ENCODE measurements at places on chromosomes 12 and 14. TPM values are rescaled to one million over a fixed set of nuclear protein-coding genes. Genes with fewer than 3 reads are reported as not detected.

DNA sequence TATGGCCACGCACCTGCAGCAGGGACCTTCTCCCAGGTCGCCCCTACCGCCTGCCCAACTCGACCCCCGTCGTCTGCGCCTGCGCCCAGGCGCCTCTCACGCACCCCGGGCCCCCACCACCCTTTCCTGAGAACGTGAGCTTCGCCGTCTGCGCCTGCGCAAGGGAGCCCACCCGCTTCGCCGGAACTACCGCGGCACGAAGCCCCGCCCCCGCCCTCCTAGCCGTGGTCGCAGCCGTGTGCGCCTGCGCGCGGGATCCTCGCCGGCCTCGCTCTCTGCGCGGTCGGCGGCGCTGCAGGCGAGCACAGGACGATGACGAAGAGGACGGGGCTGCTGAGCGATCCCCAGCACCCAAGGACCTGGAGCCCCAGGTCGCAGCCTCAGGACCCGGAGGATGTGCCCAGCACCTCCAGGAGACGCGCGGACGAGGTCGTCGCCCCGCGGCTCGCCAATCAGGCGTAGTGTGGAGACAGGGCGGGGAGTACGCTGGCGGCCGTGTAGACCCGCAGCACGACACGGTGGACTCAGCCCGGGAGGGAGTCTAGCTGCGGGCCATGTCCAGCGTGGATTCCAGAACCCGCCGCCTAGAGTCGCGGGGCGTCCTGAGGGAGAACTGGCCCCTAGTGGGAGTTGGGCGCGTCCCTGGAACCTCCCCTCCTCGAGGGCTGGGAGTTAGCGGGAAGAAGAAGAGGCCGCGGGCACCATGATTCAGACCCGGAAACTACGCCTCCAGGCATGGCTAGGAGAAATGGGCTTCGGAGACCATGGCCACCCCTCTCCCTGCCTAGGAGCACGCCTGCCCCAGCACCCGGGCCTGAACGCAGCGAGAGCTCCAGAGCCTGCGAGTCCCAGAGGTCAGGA lies 1120.8 kb upstream of the TMEM132C start:
- H3K36me3 ChIP-seq = no peaks in the 10 kb centered on the region
- H3K27me3 ChIP-seq = peaks cover 7% of the 10 kb centered on the region
- no peaks in the 10 kb centered on the region for H3K4me1 ChIP-seq
- H3K4me3 ChIP-seq = peak overlapping the region; percentile 59

DNA sequence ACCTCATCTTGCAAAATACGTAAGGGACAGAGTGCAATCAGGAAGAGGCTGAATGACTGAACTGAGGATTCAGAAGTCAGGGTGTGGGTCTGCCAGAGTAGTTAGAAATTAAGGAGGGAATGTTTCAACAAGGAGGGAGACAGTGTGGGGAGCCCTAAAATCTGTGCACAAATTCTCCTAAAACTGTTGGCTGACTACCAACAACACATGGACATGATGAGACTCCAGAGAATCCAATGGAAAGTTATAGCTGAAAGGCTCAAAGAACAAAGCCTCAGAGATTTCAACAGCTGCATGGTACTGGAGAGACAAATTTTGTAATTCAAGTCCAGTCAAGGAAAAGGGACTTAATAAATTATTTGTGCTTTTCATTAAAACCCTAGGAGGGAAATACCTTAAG lies 36.1 kb upstream of the NEDD1 start:
- no peak overlapping the region for H3K27ac ChIP-seq
- no peak overlapping the region for H3K4me3 ChIP-seq
- no peaks in the 10 kb centered on the region for H3K36me3 ChIP-seq
- DNase-seq = no peak

DNA sequence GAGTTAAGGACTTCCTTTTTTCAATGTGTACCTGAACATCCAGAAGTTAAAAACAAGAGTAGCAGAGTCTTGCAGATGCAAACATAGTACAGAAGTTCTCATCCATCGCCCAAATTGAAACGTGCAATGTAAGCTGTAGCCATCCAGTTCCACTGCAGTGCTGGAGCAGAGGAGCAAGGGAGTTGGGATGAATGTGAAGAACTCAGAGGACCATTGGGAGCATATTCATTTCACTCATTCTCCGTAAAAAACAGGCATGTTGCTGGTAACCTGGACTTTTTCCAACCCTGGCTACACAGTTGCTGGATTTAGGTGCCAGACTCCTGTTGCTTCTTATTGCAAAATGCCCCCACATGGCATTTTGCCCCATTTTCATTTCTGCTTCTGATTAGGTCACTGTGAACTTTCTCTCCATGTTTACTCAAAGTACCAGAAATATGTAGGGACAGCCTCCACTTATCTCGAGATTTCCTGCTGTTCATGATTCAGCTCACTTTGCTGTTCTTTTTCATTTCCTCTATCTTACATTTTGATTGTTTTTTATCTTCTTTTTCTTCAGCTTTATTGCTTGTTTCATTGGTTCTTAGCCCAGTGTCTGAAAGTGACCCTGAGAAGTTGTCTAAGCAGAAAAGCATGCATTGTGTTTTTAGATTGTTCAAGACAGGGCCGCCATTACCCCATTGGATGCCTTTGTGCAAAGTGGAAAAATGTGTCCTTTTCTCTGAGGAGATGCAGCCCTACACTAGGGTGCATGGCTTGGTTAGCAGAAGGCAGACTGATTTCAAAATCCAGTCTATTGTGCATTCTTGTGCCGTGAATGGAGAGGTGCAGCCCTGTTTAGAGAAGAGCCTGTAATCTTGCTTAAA lies 109.0 kb upstream of the AMIGO2 start:
- no peak for DNase-seq
- no peaks in the 10 kb centered on the region for H3K36me3 ChIP-seq
- H3K4me1 ChIP-seq = peaks cover 25% of the 10 kb centered on the region
- no peaks in the 10 kb centered on the region for H3K27me3 ChIP-seq
- peak overlapping the region; percentile 15 for H3K27ac ChIP-seq

DNA sequence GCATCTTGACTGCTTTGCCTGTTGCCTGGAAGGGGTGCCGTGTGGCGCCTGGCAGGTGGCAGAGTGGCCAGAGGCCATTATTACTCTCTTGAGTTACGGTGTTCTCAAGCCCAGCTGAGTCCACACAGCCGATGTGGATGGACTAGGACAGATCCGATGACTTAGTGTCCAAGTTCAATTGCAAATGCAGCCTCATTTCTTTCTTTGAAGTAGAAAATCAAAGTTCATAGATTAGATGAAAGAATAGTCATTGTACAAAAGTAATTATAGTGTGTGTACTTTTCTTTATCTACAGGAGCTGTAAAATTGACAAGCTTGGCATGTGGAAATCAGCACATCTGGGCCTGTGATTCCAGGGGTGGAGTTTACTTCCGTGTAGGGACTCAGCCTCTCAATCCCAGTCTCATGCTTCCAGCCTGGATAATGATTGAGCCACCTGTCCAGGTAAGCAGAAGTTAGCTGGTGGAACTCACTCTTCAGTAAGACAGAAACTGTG lies 44.7 kb downstream of the ANKRD9 start:
- DNase-seq = peak; percentile 49
- H3K4me1 ChIP-seq = peaks cover 7% of the 10 kb centered on the region
- no peaks in the 10 kb centered on the region for H3K36me3 ChIP-seq
- no peaks in the 10 kb centered on the region for H3K27me3 ChIP-seq
- no peak overlapping the region for H3K4me3 ChIP-seq

DNA sequence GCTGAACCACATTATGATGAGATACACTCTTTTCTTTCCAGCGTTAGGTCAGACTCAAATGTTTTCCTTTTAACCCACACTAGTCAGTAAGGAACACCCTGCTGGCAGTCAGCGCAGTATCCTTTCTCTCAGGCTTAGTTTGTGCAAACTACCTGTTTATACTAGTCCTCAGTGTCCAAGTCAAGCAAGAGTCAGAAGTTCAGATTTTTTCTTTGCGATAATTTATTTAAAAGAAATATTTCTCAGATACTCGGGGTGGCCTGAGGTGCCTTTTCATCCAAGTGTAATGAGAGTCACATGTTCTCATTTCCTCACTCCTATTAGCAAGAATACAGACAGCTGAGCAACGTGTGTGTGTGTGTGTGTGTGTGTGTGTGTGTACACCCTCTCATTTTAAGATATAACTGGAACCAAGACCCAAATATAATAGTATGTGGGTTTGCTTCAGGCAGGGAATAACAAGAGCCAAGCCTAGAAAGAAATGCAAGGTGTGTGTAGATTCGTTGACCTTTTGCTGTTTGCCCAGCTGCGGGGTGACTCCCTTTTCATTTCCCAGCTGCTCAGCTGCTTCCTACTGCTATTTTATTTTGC lies 182.7 kb downstream of the KICS2 start:
- H3K4me1 ChIP-seq = peaks cover 7% of the 10 kb centered on the region
- DNase-seq = peak; percentile 64
- H3K4me3 ChIP-seq = no peak overlapping the region
- no peaks in the 10 kb centered on the region for H3K27me3 ChIP-seq
- no peaks in the 10 kb centered on the region for H3K36me3 ChIP-seq
- peak overlapping the region; percentile 20 for H3K27ac ChIP-seq

- no peak overlapping the region for H3K4me3 ChIP-seq
- H3K27me3 ChIP-seq = no peaks in the 10 kb centered on the region
- H3K27ac ChIP-seq = no peak overlapping the region
- DNase-seq = no peak
- H3K36me3 ChIP-seq = no peaks in the 10 kb centered on the region
Measured at GRCh38 chr14:30431552-30431951, 127.4 kb upstream of the G2E3 start.

Gene TMED10
- total RNA-seq = 123 TPM
